Germinal center (tissue), 1 donor: ENCODE measurements at places on chromosomes 3 and 15.

DNA sequence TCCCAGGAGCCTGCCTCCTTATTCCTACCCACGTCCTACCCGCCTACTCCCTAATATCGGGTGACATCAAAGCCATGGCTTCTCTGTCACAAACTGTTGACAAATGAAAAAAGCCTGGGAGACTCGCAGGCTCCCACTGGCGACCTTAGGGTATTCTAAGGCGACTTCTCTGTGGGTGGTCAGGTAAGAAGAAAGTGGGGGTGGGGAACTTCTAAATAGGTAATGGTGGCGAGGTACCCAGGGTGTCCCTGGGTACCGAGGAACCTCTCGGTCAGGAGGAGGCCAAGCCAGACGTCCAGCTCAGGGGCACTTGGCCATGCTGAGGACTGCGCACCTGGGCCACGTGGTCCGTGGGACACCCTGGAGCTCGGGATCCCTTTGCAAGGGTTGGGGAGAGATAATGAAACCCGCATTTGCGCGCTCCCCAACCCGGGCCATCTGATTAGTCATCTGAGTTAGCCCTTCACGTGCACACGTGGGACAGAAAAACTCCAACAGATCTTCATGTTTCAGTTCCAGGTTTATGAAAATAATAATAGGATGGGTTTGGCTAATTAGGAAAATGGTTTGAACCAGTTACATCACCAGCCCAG lies 78.2 kb downstream of the NR2F2 start:
- DNase-seq, result no peak

- DNase-seq, result no peak
Observed at GRCh38 chr3:122066331-122067213, 11.4 kb downstream of the CD86 start.

- no peak for DNase-seq
Observed at GRCh38 chr3:159761369-159761768, 227.3 kb upstream of the IL12A start.

GRCh38 chr15:76588811-76589747 lies 252.5 kb downstream of the ISL2 start:
- DNase-seq, result no peak

GRCh38 chr3:155934230-155934629 lies 63.8 kb downstream of the GMPS start:
- no peak for DNase-seq

- no peak for DNase-seq
Observed at GRCh38 chr3:118445036-118445435, 589.6 kb downstream of the IGSF11 start.

DNA sequence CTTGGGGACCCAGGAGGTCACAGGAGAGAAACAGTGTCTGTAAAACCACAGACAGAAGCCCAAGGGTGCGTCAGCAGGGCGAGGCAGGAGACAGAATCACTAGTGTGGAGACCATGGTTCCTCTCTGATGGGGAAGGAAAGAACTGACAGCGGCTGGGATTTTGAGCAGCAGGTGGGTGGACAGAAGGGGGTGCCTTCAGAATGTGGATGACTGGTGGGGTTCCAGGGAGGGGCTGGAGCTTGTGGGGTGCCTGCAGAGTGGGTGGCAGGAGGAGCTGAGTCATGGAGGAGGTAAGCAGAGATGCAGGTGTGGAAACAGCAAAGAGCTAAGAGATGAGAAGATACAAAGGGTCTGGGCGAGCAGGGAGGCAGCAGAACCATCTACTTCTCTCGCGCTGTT lies 124.2 kb downstream of the GABRB3 start:
- no peak for DNase-seq

- peak; percentile 54 for DNase-seq
Observed at GRCh38 chr3:195129644-195130492, 141.1 kb downstream of the XXYLT1 start.

DNA sequence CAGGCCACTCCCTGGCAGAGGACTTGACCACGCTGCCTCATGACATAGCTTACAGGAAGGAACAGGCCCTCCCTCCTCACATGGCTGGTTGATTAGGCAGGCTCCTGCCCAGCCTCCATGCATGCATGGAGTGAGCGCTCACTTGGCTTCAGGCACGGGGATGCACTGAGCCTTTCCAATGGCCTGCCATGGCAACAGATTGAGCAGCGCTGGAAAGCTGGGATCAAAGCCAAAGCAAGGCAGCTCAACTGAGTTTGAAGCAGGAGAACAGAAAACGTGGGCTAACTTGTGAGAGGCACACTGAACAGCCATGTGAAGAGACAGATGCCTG lies 5.9 kb upstream of the GRAMD2A start:
- DNase-seq, result no peak

DNA sequence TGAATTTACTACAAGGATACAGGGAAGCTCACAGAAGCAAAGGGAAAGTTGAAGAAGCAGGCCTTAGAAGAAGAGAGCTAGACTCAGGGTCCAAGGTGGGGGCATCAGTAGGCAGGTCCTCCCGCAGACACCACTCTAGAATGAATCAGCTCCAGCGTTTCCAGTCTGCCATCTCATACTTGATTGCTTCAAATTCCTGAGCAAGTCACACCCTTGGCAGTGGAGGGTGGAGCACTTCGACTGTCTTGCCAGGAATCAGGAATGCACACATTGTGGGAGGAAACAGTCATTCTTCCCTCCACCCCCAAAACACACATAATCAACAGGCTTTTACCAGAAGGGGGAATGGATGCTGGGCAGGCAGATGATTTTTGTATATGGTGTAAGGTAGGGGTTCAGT lies 78.5 kb downstream of the CHCHD6 start:
- DNase-seq, result no peak

GRCh38 chr15:59334076-59334415 lies 38.6 kb downstream of the MYO1E start:
- DNase-seq, result no peak

- DNase-seq, result no peak
Observed at GRCh38 chr3:34264337-34265041, 466.1 kb downstream of the PDCD6IP start.

DNA sequence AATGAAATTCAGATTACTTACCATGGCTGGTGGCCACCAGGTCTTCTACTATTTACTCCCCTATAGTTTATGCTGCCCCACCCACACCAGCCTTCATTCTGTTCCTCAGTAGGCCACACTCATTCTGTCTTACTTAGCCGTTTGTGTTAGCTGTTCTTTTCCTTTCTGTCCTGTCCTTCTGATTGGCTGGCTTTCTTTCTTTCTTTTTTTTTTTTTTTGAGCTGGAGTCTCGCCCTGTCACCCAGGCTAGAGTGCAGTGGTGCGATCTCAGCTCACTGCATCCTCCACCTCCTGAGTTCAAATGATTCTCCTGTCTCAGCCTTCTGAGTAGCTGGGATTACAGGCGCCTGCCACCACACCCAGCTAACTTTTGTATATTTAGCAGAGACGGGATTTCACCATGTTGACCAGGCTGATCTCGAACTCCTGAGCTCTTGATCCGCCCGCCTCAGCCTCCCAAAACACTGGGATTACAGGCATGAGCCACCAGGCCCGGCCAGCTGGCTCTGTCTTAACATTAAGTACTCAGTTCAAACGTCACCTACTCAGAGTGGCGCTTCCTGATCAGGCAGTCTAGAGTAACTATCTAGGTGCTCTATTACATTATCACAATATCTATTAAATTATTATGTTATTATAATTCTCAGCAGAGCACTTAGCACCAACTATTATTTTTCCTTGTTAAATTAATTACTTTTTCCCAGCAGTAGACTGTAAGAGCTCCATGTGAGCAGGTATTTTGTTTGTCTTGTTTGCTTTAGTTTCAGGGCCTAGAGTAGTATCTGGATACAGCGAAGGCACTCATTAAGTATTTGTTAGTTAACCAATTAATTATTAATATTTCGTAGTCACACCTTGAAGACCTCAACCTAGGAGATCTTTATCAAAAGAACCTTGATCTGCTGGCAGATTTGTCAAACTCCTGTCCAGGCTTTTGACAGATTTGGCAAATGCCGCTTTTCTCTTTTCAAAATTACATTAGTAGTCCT lies 6.4 kb downstream of the CMSS1 start:
- no peak for DNase-seq

DNA sequence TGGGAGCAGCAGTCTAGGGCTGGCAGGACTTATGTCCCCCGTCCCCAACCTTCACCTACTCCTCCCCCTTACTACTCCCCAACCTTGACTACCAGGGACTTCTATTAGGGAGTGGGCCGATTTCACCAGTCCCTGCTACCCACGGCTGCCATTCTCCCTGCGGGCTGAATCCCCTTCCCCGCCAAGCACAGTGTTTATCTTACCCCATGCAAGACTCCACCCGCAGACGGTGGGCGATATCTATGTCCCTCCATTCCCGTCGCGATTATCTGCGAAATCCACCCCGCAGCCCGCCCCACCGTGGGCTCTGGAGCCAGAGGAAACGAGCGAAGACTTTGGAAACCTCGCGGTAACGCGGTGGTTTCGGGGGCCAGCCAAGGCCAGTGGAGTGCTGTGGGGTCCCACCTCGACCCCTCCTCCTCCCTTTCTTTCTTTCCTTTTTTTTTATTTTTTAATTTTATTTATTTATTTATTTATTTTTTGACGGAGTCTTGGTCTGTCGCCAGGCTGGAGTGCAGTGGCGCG lies 4.7 kb downstream of the ISLR2 start:
- DNase-seq, result no peak

DNA sequence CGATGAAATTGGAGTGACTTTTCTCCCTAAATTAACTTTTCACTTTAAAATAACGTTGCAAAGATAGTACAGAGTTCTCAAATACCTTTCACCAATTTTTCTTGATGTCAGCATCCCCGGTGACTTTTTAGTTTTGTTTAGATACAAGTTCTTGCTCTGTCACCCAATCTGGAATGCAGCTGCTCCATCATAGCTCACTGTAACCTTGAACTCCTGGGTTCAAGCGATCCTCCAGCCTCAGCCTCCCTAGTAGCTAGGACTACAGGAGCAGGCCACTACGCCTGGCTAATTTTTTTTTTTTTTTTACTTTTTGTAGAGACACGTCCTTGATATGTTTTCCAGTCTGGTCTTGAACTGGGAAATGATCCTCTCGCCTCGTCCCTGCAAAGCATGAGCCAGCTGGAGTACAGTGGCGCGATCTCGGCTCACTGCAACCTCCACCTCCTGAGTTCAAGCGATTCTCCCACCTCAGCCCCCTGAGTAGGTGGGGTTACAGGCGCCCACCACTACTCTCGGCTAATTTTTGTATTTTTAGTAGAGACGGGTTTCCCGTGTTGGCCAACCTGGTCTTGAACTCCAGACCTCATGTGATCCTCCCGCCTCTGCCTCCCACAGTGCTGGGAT lies 747 bp downstream of the NSUN3 start:
- DNase-seq, result no peak
